Activated CD4-positive, CD25-positive, alpha-beta regulatory T cell (primary cell): ENCODE measurements at places on chromosomes 4 and X.

DNA sequence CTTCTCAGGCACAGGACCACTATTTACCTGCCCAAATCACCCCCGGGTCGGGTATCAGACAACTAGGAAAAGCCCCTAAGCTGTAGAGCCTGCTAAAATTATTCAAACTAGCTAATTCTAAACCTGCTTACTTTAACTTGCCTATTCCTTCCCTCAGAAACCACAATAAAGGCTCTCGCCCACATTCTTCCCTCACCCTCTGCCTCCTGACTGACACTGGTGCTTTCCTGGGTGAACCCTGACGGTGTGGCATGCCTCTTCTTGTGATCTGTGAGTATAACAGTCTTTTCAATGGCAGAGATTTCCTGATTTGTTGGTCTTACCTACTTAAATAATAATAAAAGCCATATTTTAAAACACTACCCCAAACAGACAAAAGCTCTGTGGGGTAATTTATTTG lies 242.1 kb upstream of the ZCCHC13 start:
- DNase-seq, result no peak

- no peak for DNase-seq
Observed at GRCh38 chrX:53324803-53325202, 43.4 kb upstream of the IQSEC2 start.

DNA sequence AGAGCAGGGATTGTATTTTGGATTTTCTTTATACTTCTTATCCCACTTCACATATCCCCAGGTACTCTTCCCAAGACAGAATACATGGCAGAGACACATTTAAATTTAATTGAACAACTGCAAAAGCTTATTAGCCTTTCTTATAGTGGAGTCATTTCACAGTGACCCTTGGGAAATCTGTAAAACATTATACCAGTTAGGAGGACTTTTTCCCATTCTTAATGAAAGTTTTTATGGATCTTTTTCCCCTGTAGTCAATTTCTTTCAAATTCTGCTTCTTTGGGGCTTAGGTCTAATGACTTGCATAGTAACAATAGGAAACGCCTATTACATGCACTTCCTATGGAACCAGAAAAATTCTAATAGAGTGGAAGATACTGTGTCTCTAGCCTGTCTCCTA lies 14.6 kb upstream of the MCUB start:
- DNase-seq, result no peak

DNA sequence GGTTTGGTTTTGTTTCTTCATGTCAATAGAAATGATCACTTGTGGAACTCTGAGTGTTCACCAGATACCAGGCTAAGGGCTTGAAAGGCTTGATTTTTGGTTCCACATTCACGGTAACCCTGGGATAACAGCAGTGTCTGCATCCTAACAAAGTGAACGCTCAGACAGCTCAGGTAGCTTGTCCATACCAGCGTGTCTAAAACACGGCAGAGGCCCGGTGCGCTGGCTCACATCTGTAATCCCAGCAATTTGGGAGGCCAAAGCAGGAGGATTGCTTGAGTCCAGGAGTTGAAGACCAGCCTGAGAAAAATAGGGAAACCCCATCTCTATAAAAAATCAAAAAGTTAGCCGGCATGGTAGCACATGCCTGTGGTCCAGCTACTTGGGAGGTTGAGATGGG lies 49.0 kb downstream of the HTRA3 start:
- no peak for DNase-seq

DNA sequence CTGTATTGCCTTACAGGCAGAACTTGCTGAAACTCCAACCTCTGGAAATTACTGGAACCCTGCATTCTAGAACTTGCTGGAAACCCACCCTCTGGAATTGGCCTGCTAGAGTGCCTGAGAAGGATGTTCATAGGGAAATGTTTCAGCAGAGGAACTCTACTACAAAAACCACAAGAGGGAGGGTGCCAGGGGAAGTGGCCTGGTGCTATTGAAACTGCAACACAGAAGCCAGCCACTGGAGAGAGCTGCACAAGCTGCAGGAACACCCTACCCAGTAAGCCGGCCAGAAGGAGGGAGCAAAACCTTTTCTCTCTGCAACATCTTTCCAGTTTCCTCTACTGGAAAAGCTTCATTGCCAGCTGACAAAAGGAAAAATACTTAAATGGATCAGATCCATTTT lies 2.5 kb upstream of the BRWD3 start:
- DNase-seq, result no peak

DNA sequence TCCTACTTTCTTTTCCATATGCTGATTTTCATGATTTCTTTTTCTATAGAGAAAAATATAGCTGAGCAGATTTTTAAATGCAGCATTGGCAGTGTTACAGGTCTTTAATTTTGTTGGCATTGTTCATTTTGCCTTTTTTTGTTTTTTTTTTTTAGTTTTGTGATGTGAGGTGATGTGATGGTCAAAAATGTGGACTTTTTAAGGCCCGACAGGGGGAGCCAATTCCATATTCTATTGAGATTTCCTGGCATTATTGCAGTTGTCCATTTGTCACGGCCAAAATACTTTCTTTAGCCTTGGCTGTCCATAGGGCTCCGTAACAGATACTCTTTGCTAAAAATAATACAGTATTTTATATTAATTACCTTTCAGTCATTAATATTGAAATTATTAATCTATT lies 47.8 kb downstream of the SLIT2 start:
- DNase-seq, result no peak

DNA sequence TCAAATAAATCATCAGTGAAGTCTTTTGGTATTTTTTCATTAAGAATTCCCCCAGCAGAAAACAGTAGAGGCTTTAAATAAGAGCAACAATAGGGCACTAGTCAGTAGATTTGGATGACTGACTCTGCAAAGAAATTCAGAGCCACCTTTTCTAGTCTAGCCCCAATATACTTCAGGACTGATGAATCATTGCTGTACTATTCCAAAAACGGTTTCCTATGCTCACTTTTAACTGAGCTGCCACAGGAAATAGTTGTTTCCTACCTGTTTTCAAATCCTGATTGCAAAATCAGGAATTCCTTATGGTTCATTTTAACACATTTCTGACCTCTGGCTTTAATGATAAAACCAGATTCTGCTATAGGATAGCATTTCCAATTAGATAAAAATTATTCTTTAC lies 171.6 kb downstream of the NR3C2 start:
- no peak for DNase-seq

- no peak for DNase-seq
Observed at GRCh38 chr4:3484057-3484973, 21.2 kb downstream of the DOK7 start.
